Endothelial cell of coronary artery (primary cell): ENCODE measurements at places on chromosomes 6 and 20. TPM values are rescaled to one million over a fixed set of nuclear protein-coding genes. Genes with fewer than 3 reads are reported as not detected.

The ENPP4 gene
- total RNA-seq = 1.8 and 2.4 TPM in 2 replicates

The HSF2 gene
- 15.3 and 16.8 TPM in 2 replicates for total RNA-seq

The EDN1 gene
- 168 and 296 TPM in 2 replicates for total RNA-seq

The DEF6 gene
- 0.28 and 0.36 TPM in 2 replicates for total RNA-seq

The CSNK2A1 gene
- 104 and 116 TPM in 2 replicates for total RNA-seq
